ENCODE measurements at places on chromosomes 4 and X.

DNA sequence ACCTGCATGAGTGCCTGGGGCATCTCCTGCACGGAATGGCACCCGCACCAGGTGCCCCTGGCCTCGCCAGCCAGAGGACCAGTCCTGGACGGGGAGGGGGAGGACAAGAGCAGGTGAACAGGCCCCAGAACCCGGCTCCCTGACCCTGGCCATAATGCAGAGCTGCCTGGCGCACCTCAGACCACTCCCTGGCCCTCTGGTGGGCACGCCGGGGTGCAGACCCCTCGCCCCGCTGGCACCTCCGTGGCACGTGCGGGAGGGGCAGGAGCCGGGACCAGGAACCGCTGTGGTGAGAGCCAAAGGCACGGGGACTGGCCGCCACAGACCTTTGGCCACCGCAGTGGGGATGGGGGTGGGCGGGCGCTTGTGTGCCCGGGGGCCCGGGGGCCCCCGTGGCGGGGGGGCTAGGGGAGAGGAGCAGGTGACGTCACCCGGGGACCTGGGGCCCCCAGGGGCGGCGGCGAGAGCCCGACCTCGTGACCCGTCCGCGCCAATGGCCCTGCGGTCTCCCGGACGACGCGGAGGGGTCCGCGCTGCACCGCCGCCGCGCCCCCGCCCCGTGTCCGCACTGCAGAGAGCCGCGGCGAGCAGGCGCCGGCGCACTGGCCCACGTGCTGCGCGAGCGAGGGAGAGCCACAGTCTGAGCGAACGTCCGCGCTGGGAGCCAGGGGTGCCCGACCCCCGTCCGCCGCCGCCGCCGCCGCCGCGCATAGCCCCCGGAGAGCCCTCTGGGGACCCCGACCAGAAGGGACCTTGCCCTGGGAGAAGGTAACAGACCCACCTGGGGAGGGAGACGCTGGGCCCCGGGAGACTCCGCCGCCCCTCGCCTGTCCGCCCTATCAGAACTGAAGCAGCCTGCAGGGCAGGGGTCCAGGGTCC is at the start of gene PNMA3:
Gene PNMA3, plus strand, starts transcription at position 600 of the 879 bp plus-strand sequence. CDS start 586 bp downstream, outside the sequence.
- DNase-seq, result no peak

DNA sequence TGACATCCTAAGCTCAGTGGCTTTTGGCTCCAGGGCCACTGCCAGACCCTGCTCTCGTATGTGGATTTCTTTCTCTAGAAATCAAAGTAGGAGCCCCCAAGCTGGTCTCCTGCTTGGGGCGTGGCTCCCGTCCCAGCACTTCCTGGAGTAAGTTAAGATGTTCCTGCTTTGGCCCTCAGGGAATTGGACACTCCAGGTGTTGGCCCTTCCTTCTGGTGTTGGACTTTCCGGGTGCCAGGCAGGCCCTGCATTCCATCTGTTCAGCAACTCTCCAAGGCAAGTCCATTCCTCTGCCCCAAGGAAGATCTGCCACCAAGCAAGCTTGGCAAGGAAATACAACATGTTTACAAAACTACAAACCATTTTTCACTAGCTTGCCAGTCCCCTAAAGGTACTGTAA is 22.1 kb upstream of the GPC4 start:
- DNase-seq, result no peak

- no peak for DNase-seq
These were observed 46.9 kb downstream of the ACOX3 start for GRCh38 chr4:8393593-8394038.

DNA sequence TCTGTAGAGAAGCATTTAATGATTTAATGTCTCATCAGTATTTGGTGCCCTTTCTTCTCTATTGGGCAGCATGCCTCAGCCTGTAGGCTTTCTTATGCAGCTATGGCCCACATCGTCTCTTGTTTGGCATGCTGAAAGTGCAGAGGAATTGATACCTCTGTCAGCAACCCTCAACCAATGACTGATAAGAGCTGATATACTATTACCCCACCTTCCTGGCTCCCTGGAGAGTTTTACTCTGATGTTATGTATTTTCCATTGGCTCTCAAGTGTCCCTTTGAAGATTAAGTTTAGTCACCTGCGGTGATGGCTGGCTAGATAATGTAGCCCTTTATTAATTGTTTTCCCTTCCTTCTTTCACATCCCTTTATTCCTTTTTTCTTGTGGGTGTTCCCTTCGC is 41.2 kb upstream of the PDHA2 start:
- no peak for DNase-seq

- no peak for DNase-seq
These were observed 317.5 kb upstream of the AGA start for GRCh38 chr4:177759729-177760128.

DNA sequence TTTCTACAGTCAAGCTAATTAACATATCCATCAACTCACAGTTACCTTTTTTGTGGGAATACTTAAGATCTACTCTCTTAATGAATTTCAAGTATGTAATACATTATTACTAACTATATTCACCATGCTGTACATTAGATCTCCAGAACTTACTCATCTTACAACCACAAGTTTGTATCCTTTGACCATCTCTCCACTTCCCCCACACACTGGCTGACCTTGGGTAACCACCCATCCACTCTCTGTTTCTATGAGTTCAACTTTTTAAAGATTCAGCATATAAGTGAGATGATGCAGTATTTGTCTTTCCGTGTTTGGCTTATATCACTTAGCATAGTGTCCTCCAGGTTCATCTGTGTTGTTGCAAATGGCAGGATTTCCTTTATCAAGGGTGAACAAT is 30.5 kb upstream of the MAGED1 start:
- DNase-seq, result no peak
